ENCODE measurements at places on chromosomes 4 and X. TPM values are rescaled to one million over a fixed set of nuclear protein-coding genes. Genes with fewer than 3 reads are reported as not detected.

DNA sequence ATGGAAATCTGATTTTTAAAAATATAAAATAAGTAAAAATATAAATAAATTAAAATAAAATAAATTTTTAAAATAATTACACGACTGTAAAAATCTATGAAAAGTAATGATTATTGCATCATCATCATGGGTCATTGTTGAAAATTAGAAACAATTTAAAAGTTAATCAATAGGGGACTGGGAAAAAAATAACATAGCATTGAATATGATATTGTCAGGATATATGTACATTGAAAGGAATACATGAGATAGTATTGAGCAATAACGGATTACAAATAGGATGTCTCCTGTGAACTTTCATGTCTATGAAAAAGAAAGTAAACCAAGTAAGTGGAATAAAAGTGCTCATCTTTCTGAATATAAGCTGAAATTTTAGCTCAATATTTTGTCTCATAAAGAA, 566.8 kb upstream of the HTR2C start:
- DNase-seq = no peak

DNA sequence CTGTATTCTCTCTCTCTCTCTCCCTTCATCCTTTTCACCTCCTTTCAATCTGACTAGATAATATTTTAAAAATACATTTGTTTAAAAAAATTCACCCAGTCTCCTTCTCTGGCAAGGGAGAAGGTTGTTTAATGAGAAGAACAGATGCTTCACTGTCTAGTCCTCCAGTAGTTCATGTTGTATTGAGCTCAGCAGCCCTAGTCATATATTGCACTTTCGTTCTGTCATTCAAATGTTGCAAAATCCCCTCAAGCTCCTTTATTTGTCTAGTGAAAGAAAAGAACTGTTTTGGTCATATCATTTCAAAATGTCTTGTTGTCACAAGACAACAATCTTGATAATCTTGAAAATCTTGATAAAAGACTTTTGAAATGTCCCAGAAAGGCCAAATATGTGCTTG, 248.0 kb downstream of the GALNTL6 start:
- no peak for DNase-seq

Gene AWAT1
- polyA plus RNA-seq = not detected

- no peak for DNase-seq
These were observed 13.3 kb upstream of the UBA6 start for GRCh38 chr4:67714248-67714583.

Gene RNF175
- 4.7 TPM for polyA plus RNA-seq

- DNase-seq = no peak
These were observed 60.7 kb upstream of the RAPGEF2 start for GRCh38 chr4:159042097-159042605.

DNA sequence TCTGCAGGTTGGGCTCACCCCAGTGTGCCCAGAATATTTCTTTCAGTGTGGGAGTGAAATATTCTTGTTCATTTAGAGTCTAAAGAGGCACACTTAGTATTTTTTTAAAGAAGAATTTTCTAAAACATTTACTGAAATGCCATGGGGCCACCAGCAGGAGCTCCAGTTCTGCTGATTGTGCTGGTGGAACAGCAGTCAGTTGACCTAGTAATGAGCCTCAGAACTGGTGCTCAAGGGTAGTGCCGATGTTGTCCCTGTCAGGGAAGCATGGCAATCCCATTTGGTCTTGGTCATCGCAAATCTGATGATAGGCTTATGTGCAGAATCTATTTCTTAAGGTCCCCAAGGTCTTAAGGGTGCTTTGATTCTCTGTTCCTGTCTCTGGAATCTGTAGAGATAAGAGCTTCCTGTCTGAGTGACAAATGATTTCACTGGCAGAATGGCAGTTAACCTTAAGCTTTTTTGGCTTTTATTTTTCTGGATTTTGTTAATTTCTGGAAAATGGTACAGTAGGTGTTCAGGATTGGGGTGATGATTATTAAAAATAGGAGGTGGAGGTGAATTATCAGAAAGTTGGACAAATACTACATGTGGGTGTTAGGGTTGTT, 31.3 kb downstream of the JADE1 start:
- DNase-seq = no peak

DNA sequence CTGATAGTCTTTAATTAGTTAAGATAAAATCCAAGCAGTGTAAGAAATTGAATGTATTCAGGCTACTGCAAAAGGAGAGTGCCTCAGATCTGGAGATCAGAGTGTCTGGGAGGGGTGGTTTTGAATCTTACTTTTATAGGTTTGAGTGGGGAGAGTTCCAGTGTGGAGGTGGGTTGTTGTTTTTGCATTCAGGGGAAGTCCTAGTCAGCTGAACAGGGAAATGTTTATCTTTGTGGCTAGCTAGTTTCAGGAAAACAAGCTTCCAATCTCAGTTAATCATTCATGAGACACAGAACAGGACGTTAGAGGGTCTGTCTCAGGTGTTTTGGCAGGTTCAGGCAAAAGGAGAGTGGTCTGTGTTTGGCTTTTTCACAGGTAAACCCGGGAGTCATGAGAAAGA, 26.0 kb downstream of the ZNF81 start:
- DNase-seq = no peak

- DNase-seq = peak; percentile 8
These were observed 790 bp downstream of the CLGN start for GRCh38 chr4:140426610-140427105.

Gene SPANXA1
- polyA plus RNA-seq = not detected

GRCh38 chr4:145271194-145271593, 90.8 kb upstream of the OTUD4 start:
- DNase-seq = no peak

Gene ADGRA3
- polyA plus RNA-seq = 57.5 TPM

DNA sequence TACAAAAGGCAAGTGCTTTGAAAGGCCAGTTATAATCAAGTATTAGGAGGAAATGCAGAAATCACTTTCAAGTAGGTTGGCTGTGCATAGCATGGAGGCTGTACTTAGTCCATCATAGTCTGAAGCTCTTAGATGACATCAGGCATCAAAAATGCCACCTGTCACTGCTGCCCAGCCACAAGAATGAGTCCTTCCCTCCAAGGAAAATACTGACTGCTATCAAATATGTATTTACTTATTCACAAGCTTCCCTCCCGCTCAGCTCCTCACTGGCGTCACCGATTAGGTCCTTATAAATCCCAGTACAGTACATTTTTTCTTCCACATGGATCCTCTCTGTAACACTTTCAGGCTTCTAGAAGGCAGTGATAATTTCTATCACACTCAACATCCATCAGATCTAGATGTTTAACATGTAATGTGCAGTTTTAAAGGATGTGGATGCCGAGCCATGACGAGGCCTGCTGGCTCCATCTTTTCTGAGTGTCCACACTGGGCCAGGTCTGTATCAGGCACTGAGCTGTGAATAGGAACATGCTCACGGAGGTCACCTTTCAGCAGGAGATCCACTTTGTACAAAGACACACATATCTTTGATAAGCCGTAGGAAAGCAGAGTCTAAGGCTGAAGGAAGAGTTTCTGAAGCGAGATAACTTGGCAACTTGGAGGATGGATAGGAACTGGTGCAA, 121.9 kb downstream of the PALLD start:
- DNase-seq = no peak

GRCh38 chr4:85084371-85085094, 118.0 kb upstream of the WDFY3 start:
- peak; percentile 61 for DNase-seq

DNA sequence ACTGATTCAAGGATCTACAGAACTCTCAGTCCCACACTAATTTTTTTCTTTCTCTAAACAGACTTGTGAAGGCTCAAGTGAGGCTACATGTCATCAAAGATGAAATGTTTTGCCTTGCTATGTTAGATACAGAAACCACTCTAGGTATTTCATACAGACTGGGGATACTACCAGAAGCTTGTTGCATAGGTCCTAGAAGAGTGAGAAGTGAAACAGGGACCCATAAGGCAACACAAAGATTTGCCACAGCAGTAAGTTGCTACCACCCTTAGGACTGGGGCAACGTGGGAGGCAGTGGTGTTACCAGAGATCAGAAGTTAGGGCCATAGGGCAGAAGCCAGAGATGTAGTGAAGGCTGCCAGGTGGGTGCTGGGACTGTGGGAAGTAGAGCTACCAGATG, 50.7 kb upstream of the MID1IP1 start:
- no peak for DNase-seq

DNA sequence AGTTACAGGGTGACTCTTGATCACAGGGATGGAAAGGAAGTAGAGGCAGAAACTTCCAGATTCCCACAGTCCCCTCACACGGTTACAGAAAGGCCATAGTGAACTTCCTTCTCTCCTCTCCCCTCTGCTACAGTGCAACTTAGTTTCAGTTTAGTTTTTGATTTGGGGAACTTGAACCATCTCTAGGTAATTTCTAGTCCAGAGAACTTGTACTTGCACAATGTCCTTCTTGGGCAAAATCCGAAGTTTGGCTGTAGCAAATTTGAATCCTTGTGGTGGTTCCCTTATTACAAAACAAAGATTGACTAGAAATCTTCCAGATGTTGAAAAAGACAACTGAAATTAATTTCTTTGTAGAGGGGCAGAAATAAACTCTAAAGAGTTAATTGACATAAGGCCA, 1.2 kb upstream of the BLTP1 start:
- no peak for DNase-seq

- DNase-seq = no peak
These were observed 878.7 kb upstream of the TENM3 start for GRCh38 chr4:181364504-181364903.

Gene TEX13B
- polyA plus RNA-seq = not detected

GRCh38 chr4:106210021-106210420, 106.0 kb downstream of the TBCK start:
- no peak for DNase-seq

DNA sequence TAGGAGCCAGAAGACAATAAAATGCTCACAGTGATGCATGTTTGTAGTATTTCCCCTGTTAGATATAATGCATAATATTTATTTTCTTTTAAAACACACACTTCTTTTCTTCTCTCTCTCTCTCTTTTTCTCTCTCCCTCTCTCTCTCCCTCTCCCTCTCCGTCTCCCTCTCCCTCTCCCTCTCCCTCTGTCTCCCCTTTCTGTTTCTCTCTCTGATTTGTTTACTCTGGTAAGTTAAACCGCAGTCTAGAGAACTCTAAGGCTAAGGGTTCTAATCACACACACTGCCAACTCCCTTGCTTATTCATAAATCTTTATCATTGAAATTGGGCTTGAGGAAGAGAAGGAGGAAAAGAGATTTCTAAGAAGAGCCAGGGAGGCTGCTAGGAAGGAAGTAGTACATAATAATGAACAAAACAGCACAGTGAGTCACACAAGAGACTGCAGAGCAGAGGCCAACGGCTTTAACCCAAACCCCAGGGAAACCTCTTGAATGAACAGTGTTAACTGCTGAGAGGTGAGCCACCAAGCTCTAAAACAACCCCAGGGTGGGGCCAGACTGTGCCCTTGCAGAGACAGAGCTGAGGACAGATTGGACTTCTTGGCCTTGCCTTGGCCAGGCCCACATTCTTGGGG, 9.1 kb upstream of the PHOX2B start:
- no peak for DNase-seq

Gene EGFL6
- polyA plus RNA-seq = 29.5 TPM

DNA sequence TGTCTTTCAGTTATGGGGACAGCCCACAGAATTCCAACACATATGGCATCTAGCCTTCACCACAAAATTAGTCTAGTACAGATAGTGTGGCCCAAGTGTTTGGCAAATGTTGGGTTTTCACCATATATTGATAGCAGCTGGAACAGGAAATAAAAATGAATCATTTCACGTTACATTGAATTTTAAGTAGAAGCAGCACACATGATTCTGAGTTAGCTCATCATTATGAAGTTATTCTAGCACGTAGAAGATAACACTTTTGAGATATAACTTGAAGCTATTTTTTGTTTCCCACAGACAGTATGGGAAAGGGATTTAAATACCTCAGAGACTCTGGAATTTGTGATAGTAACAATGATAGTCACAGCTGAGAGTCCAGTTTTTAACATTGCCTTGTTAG, 118.7 kb downstream of the FAT4 start:
- no peak for DNase-seq

- no peak for DNase-seq
These were observed 63.3 kb upstream of the ARX start for GRCh38 chrX:25079020-25079419.

Gene ALB
- polyA plus RNA-seq = 4.4 TPM

DNA sequence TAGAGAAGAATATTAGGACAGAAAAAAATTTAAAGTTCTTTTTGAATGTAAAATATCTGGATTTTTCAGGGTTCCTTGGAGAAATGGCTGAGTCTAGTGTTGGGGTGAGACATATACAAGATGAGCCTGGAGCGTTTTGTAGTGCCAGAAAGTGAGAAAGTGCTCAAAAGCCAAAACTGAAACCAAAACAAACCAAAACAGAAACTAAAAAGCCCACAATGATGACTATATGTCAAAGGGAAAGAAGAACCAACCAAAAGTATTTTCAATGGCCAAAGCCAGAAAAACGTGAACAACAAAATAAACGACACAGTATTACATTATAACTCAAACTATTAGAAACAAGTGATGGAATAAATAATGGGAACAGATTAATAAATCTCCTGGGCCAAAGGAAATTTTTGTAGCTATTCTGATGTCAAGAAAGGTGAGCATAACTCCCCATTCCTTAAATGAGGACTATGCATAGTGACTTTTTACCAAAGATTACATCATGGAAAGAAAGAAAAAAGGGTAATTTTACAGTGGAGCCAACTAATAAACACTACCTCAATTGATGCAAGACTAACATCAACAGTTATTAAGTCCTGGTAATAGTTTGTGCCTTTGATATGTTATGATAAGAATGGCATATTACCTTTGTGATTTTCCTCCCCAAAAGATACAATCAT, 1137.6 kb downstream of the C4orf33 start:
- no peak for DNase-seq

DNA sequence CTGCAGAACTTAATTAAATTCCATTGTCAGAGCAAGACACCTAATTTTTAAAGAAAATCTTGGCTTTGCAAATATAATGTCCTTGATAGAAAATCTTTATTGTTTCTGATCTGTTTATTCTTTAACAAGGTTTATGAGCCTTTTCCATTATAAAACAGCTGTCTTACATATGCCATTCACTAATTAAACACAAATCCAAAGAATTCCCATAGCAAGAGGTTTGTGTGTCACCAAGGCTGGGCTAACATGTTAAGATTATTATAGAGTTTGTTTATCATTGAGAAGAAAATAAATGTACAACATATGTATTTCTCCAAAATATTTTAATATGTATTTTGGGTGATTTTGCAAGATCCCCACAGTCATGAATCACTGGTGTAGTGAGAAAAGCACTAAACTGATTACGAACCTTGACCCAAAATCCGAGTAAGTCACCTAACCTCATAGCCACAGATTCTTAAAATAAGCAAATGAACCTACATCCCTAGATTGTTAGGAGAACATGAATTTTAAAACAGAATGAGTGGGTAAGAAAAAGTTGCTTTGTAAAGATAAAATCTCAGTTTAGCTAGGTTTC, 694.8 kb upstream of the INTU start:
- no peak for DNase-seq

Gene HTN3
- polyA plus RNA-seq = not detected

All from right renal pelvis (tissue), 4 donors.